GM23338 (cell line): ENCODE measurements at places on chromosomes 11 and 22. TPM values are rescaled to one million over a fixed set of nuclear protein-coding genes. Genes with fewer than 3 reads are reported as not detected.

The NFAM1 gene
- 0.09 and 0.11 TPM in 2 replicates for polyA plus RNA-seq

The ANGPTL5 gene
- polyA plus RNA-seq, result not detected in 2 replicates

The GP1BB gene
- polyA plus RNA-seq, result 0.53 and 1.1 TPM in 2 replicates

The PRPF19 gene
- polyA plus RNA-seq, result 153 and 186 TPM in 2 replicates

The NRXN2 gene
- polyA plus RNA-seq, result 3.4 and 5.7 TPM in 2 replicates

The EHF gene
- polyA plus RNA-seq, result not detected in 2 replicates

The C11orf87 gene
- 0.40 and 0.50 TPM in 2 replicates for polyA plus RNA-seq

The MS4A14 gene
- not detected in 2 replicates for polyA plus RNA-seq

The MAPK1 gene
- 16.0 and 17.4 TPM in 2 replicates for polyA plus RNA-seq

The OR4D5 gene
- not detected in 2 replicates for polyA plus RNA-seq

The CHST1 gene
- 0.84 and 2.1 TPM in 2 replicates for polyA plus RNA-seq

The GAL3ST1 gene
- polyA plus RNA-seq, result 7.5 and 8.2 TPM in 2 replicates

The ASRGL1 gene
- 48.5 and 50.3 TPM in 2 replicates for polyA plus RNA-seq

The CLDN5 gene
- polyA plus RNA-seq, result 2.0 and 3.9 TPM in 2 replicates

The IGLL1 gene
- not detected in 2 replicates for polyA plus RNA-seq

The TREH gene
- polyA plus RNA-seq, result 0.24 and 0.36 TPM in 2 replicates

The AIFM3 gene
- 1.4 and 1.5 TPM in 2 replicates for polyA plus RNA-seq

The PDGFB gene
- 1.9 and 2.2 TPM in 2 replicates for polyA plus RNA-seq

The PAMR1 gene
- 0.70 and 1.6 TPM in 2 replicates for polyA plus RNA-seq

The NXPE1 gene
- polyA plus RNA-seq, result not detected in 2 replicates

The CARD10 gene
- polyA plus RNA-seq, result 5.4 and 5.8 TPM in 2 replicates

The SCUBE2 gene
- polyA plus RNA-seq, result 0.47 and 1.2 TPM in 2 replicates

The ST14 gene
- polyA plus RNA-seq, result 7.9 and 8.3 TPM in 2 replicates
